ENCODE measurements at places on chromosomes 6 and 20.

GRCh38 chr20:37917461-37917860 is 14.5 kb downstream of the VSTM2L start:
- no peak for DNase-seq

- no peak for DNase-seq
Observed at GRCh38 chr6:6994796-6995195, 113.0 kb upstream of the RREB1 start.

- no peak for DNase-seq
Observed at GRCh38 chr6:28615955-28616747, 90.5 kb downstream of the GPX5 start.

GRCh38 chr20:54103762-54104600 is 33.6 kb upstream of the BCAS1 start:
- no peak for DNase-seq

GRCh38 chr6:134437376-134437775 is 119.5 kb upstream of the SGK1 start:
- no peak for DNase-seq

DNA sequence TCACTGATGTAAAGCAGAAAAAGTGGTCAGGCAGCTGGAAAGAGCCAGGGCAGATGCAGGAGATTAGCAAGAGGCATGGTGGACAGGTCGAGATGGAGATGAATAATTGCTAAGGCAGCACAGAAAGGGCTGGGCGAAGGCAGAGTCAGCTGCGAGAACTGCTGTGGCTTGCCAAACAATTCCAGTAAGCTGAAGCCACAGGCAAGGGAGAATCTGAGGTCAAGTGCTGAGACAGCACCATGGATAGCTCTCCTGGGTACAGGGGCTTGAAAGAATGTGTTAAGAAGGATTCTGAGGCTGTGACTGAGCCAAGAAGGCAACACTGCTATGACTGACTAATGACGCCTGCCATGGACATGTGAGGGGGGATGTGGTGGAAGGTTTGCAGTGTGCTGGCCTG is 220.8 kb upstream of the FOXA2 start:
- no peak for DNase-seq

DNA sequence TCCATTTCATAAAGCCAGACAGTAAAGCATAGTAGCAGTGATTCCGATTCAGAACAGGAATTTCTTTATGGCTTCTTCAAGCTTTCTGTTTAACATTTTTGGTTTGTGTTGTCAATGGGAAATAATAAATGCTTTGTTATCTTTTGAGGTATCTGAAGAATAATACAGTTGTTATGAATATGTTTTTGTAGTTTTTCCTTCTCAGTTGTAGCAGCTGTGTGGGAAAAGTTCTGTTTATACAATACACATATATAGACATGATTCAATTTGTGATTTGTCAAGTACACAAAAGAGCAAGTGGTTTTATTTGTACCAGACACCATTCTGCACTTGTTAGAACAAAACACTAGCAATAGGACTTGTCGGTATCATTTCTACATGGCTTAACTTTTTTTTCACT is 96.6 kb downstream of the CDYL start:
- DNase-seq, result no peak

DNA sequence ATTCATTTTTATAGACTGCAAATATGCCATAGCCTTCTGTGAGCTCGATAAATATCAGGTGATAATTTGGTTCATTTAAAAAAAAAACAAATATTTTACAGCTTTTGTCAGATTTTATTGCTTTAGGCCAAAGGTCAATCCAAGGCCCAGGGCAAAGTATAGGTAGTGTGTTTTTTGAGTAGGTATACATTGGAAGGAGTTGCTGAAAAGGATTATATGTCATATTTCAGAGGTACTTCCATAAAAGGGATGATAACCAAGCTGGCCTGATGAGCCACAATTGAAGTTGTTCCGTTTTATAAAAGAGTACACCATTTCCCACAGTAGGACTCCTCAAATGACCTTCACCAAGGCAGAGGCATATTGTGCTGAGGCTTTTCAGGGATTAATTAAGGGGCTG is 452.8 kb upstream of the FLRT3 start:
- no peak for DNase-seq

DNA sequence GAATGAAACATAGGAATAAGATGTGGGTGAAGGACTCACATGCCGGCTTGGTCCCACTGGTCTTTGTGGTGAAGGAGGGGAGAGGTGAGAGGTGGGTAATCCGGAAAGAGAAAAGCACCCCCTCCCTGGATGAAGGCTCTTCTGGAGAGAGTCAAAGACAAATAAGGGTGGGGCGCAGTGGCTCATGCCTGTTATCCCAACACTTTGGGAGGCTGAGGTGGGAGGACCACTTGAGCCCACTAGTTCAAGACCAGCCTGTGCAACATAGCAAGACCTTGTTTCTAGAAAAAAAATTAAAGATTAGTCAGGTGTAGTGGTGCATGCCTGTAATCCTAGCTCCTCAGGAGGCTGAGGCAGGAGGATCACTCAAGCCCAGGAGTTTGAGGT is 3.1 kb downstream of the LTB start:
- DNase-seq, result no peak

DNA sequence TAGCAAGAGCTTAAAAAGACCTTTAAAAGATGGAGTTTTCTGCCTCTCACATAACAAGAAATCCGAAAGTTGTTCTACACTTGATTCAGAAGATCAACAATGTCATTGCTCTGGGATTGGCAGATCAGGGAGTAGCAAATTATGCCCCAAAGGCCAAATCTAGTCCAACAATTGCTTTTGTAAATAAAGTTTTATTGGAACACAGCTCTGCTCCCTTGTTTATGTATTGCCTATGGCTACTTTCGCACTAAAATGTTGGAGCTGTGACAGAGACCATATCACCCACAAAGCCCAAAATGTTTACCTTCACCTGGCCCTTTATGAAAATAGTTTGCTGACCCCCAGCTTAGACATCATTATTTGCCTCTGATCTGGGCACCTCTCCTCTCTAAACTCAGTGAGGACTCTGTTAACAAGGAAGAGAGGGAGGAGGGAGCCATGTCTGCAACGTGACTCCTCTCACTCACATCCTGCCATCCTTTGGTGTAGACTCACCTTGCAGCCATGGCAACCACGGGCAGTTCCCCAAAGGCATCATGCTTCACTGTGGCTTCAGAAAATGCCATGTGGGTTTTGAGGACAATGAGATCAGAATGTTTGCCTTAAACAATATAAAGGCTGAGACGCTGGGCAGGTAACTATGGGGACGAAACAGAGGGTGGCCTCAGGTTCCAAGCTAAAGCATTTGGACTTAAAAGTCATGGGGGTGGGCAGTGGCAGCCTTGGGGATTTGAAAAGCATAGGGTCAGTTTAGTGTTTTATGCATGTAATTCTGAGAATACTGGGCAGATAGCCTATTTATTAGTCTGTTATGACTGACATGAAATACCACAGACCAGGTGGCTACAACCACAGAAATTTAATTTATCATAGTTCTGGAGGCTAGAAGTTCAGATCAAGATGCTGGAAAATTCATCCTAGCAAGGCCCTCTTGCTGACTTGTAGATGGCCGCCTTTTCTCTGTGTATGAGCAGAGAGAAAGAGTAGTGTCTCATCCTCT is 149.7 kb upstream of the TNFAIP3 start:
- no peak for DNase-seq

DNA sequence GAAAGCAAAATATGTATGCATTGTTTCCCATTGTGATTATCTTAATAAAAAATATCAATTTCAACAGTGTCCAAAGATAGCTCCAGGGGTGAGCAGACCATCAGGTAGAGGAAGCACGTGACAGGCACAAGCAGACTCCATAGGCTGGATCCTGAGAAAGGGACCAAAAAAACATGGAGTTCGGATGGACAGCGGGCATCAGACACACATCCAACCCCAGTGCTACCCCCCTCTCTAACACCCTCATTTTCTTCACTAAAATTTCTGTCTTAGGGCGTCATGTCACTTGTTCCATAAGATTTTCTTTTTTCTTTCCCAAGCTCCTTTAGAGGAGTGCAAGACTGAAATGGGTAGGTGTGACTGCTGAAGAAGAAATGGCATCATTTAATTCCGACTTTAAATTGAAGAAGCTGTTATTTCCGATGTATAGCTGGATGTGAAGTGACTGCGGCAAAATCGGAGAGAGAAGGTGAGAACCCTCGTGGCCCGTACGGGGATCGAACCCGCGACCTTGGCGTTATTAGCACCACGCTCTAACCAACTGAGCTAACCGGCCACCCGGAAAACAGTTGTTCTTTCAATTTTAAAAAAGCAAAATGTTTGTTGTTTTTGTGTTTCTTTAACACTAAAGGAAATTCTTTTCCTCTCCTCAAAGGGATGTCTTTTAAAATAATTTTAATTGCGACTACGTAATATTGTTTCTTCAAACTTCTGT is 10.3 kb upstream of the PRSS16 start:
- no peak for DNase-seq

GRCh38 chr20:25553819-25554296 is 31.5 kb downstream of the NINL start:
- peak; percentile 54 for DNase-seq

- no peak for DNase-seq
Observed at GRCh38 chr20:34574426-34574825, 15.9 kb downstream of the MAP1LC3A start.

DNA sequence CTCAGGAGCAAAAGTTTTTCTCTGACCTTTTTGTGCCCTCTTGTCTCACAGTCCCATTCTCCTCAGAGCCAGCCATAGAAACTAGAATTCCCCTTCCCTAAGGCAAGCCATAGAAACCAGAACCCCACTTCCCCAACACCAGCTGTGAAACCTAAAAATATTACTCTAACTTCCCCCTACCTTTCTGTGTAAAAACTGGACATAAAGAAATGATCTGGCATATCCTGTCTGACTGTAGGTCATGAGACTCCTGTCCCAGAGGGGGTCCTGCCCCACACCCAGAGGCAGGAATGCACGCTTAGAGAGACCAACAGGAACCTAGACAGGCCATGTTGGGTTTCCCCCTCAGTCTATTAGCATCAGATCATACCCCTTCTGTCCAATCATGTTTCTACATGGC is 140.6 kb upstream of the SLC22A16 start:
- DNase-seq, result no peak

GRCh38 chr20:50957276-50957675 is 1.1 kb downstream of the DPM1 start:
- no peak for DNase-seq

DNA sequence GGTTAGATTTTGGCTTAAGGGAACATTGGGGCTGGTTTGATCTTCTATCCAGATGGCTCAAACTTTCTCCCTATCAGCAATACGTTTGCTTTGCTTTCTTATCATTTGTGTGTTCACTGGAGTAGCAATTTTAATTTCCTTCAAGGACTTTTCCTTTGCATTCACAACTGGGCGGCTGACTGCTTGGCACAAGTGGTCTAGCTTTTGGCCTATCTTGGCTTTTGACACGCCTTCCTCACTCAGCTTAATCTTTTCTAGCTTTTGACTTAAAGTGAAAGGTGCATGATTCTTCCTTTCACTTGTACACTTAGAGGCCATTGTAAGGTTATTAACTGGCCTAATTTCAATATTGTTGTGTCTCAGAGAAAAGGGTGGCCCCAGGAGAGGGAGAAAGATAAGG is 254.9 kb downstream of the PLCB1 start:
- DNase-seq, result no peak

DNA sequence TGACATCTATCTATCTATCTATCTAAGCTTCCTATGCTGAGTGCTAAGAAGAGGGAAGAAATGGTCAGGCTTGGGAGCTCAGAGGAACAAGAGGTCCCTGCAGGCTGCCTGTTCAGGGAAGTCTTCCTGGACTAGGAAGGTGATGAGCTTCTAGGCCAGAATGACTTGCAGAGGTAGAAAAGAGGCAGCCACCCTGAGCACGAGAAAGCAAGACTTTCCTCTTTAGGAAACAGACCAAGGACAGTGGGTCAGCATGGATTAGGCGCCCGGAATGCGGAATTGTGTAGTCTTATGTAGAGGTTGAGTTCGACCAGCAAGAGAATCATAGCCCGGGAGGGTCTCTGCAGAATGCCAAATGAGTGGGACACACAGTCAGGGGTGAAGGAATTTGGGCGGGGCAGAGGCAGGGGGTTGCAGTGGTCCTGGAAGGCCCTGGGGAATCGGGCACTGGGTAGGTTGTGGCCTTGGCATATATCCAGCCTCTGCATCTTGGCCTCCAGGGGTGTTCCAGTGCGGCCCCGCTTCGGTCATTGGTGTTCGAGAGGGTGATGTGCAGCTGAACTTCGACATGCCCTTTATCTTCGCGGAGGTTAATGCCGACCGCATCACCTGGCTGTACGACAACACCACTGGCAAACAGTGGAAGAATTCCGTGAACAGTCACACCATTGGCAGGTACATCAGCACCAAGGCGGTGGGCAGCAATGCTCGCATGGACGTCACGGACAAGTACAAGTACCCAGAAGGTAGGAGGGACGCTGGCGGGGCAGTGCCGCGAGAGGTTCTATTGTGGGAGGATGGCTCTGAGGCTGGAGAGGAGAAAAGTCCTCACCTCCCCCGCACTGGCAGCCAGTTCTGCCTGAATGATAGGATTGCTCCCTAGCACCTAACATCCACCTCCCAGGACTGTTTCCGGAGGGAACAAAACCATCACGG is 32.1 kb downstream of the TGM3 start:
- DNase-seq, result no peak

- peak; percentile 26 for DNase-seq
Observed at GRCh38 chr20:54221996-54222890, 14.4 kb downstream of the PFDN4 start.

- DNase-seq, result no peak
Observed at GRCh38 chr6:44020148-44020547, 107.1 kb downstream of the MRPL14 start.

- DNase-seq, result no peak
Observed at GRCh38 chr20:18886756-18887155, 73.2 kb downstream of the SCP2D1 start.

DNA sequence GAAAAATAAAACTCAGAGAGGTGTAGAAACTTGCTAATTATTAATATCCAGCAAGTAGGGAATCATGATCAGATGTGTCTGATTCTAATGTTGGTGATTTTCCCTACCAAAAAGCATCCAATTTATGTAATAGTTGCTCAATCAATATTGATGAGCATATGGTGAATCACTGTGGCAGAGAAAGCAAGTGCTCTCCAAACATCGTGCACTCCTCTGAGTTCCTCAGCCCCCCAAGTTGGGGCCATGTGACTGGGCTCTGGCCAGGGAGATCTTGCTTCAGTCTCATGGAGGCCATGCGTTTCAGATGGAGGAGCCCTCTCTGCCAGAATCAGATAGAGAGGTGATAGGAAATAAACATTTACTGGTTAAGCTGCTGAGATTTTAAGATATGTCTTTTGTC is 133.2 kb upstream of the LY86 start:
- DNase-seq, result no peak

DNA sequence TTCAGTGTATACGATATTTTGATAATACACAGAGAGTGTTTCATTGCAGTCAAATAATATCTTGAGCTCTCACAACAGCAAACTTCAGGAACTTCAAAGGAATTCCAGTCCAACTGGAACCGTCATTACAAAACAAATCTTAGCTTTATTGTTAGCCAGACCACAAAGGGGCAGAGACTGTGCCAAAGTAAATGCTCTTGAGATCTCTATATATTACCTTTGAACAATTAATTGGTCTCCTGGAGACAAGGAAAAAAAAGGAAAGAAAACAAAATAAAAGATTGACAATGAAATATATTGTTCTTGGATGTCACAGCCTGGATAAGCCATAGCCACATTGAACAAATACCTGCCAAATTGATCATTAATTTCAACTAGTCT is 70.0 kb downstream of the FOXC1 start:
- peak; percentile 94 for DNase-seq

Measured in LNCaP clone FGC (cell line).